ENCODE measurements at places on chromosomes 12 and 14.

GRCh38 chr14:26995301-26995700, 397.5 kb upstream of the NOVA1 start:
- no peak for DNase-seq

DNA sequence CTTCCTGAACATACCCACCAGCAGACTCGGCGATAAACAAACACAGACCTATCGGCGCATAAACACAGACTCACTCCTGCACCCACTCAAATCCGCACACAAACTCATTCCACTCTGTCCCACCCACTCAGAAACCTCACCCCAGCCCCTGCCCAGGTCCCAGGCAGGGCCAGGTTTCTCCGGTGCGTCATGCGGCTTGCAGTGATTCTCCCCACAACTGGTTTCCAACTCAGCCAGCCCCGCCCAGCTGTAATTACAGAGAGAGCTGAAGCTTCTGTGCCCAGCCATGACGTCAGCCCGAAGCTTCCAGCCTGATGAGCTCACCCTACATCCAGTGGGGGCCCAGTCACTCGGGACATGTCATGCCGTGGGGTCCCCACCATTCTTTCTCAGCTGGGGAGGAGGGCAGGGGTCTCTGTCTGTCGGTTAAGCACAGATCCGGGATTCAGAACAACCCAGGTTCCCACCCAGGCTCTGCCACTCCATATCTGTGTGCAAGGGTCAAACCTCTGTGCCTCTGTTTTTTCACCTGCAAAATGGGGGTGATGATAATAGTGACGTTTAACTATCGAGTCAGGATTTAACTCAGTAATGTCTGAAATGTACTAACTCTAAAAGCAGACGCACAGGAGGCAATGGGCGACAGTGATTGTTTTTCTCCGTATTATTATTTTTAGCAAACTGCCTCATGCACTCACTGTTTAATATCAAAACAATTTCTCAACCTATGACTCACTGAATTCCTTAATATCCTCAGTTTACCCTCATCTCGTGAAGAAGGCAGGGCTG, 2.3 kb upstream of the HSPB8 start:
- DNase-seq: peak; percentile 97

DNA sequence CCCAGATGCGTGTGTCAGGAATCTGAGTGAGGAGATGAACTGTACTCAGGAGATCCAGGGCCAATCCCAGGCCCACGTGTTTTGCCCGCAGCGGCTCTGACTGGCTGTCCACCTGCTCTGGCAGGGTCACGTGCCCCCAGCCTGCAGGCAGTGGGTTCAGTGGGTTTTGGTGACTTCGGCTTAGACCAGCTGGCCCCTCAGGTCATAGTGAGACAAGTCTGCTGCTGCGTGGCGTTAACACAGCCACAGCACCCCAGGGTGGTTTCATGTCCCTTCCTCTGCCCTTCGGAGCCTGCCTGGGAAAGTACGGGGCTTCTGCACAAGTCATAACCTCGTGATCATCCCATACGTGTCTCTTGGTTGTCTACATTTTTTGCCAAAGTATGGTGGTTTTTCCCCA, 2.6 kb downstream of the FBRSL1 start:
- DNase-seq: no peak

GRCh38 chr14:28742171-28742846, 24.3 kb upstream of the FOXG1 start:
- no peak for DNase-seq

DNA sequence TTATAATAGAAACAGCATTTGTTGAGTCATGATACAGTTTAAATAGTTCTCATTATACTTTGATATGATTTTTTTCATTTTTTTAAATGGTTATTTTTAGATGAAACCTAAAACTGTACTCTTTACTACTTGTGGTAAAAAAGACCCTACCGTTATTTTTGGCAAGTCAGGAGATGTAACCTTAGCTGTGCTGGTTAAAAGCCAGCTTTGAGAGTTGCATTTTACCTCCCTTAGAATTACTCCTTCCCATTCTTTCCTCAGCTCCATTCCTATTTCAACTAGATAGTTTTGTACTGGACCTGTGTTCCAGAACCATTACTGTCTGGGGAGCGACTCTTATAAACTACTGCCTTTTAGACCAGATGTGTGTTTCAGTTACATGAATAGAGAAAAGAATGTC, 92.0 kb downstream of the RAD51B start:
- DNase-seq: no peak

DNA sequence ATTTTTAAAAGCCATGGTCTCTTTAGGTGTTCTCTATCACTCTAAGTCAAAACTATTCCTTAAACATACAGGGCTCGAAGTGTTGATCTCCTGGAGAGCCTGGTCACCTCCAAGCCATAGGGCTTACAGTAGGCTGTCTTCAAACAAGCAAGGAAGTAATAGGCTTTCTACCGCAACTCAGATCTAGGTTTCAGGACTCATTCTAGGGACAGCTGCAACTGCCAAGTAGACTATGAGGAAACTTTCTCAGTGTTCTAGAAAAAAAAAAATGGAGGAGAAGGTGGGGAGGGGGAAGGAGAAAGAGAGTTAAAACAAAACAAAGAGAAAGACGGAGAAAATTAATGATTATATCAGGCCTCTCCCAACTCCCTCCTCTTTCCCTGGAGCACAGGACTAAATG, 106.9 kb upstream of the ETV6 start:
- DNase-seq: no peak

DNA sequence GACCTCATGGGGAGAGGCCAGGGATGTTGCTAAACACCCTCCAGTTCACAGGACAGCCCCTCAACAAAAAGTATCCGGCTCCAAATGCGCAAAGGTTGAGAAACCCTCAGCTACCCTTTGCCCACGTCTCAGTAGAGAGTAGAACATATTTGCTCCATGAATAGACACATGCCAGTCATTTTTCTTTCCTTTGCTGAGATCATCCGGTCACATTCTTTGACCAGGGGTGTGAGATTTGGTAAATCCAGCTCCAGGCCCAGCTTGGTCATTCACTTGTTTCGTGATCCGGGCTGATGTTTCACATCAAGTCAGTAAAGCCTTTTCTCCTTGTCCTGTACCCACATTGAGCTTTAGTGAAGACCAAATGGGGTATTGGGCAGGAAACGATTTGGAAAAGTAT, 83.6 kb upstream of the LHX5 start:
- no peak for DNase-seq
